HL-60 (cell line): ENCODE measurements at places on chromosomes 5 and 9.

- DNase-seq: no peak
These were observed 48.7 kb downstream of the PCSK1 start for GRCh38 chr5:96384353-96384752.

DNA sequence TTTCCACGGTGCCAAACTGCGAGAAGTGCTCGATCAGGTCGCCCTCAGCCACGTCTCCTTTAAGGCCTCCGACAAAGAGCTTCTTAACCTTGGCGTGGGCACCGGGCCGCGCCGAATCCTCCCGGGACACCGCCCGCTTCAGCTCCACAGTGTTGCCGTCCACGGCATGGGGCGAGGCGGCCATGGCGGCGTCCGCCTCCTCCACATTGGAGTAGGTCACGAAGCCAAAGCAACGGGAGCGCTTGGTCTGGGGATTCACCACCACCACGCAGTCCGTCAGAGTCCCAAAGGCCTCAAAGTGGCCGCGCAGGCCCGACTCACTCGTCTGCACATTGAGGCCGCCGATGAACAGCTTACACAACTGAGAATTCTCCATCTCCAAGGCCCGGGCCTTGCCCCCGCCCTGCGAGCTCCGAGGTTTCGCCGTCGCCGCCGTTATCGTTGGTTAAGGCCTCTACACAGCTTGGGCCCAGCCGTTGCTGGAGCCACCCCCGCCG, 424 bp downstream of the HNRNPA0 start:
- DNase-seq: no peak

DNA sequence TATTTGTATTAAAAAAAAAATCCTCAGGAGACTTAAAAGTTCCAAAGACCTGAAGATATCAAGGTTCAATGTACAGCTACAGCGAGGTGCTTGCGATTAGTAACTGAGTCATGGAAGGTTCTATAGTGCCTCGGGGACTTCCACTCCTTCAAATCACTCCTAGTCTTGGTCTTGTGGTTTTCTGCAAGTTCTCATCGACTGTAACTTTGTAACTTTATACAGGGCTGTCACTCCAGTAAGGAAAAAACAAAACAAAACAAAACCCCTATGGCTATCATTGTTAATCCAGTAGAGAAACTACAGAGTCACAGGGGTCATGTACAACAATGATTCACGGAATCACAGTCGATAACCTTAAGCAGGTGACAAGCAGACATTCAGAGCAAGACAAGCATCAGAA, 39.8 kb upstream of the SELENOP start:
- no peak for DNase-seq

DNA sequence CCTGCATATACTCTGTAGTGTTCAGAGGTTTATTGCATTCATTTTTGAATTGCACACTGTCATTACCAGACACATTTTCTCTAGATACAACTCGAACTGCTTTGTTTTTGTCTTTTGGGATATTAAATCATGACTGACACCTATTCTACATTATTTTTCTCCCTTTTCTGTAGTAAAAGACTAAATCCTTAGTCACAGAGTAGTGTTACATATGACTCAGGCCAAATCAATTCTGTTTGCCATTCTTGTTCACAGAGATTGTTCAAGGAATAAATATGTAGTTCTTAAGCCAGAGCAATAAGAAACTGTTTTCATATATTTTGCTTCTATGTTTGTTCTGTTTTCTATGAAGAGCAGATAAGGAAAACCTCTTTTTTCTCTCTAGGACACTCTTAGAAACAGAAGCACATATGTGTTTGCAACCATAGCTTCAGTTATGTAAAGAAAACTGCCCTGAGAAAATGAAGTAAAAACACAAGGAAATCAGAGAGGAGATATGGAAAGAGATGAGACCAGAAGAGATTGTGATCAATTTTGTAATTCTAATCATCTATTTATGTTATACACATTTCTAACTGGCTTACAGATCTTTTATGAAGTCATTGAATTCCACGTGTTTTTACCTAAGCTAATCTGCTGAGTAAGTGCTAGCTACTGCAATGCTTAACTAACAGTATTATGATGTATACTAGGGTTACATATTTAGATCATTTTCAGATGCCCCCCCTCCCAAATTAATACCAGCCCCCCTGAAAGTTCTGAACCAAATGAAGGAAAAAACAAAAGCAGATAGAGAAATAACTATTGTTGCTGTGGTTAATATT, 1995.6 kb upstream of the CDH6 start:
- no peak for DNase-seq

DNA sequence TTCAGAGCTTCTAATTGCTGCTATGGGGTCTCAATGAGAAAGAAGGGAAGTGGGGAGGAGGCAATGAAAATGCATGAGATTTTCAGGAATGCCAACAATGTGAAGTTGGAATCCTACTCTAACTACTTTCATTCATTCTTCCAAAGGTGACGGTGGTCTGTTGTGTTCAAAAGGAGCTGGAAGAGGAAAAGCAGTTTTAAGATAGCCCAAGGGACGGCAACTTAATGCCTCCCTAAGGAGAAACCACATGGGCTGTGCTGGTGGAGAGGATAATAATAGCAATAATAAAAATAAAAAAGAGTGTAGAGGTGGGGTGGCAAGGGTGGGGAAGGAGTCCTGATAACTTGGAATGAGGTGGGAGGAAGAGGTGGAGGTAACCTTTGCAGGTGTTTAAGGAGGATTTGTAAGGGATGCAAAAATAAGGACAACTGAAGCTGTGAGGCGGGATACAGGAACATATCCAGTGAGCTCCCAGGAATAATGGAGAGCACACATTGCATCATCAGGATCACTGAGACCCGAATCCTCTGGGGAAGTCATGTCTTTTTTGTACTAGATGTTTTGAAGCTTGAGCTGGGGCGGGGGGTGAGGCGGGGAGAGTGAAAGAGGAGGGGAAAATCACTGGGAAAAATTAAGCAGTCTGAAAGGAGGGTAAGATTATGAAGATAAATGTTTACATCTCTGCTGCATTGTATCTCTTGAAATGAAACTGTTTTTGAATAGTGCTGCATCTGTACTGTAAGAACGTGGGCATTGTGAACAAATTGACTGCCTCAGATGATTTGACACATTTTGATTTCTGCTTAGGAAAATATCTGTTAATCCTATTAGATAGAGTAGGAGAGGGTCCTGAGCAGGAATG, 120.1 kb upstream of the TMEM161B start:
- no peak for DNase-seq

- DNase-seq: no peak
These were observed 3.3 kb downstream of the OR1L8 start for GRCh38 chr9:122579874-122580273.

- DNase-seq: no peak
These were observed 15.7 kb upstream of the STARD4 start for GRCh38 chr5:111528056-111528455.

GRCh38 chr5:102554082-102554481, 55.3 kb upstream of the SLCO6A1 start:
- DNase-seq: no peak

GRCh38 chr5:1827025-1827885, 26.0 kb downstream of the NDUFS6 start:
- no peak for DNase-seq

DNA sequence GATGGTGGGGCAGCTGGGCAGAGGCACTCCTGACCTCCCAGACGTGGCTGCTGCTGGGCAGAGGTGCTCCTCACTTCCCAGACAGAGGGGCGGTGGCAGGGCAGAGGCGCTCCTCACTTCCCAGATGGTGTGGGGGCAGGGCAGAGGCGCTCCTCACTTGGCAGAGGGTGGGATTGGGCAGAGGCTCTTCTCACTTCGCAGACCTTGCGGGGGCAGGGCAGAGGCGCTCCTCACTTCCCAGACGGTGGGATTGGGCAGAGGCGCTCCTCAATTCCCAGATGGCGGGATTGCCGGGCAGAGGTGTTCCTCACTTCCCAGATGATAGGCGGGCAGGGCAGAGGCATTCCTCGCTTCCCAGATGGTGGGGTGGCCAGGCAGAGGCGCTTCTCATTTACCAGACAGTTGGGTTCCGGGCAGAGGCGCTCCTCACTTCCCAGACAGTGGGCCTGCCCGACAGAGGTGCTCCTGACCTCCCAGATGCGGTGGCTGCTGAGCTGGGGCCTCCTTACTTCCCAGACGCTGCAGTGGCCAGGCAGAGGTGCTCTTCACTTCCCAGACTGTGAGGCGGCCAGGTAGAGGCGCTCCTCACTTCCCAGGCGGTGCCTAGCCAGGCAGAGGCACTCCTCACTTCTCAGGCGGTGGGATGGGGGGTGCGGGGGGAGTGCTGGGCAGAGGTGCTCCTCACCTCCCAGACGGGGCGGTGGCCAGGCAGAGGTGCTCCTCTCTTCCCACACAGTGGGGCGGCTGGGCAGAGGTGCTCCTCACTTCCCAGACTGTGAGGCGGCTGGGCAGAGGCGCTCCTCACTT, 25.3 kb upstream of the SPATA31E1 start:
- no peak for DNase-seq

DNA sequence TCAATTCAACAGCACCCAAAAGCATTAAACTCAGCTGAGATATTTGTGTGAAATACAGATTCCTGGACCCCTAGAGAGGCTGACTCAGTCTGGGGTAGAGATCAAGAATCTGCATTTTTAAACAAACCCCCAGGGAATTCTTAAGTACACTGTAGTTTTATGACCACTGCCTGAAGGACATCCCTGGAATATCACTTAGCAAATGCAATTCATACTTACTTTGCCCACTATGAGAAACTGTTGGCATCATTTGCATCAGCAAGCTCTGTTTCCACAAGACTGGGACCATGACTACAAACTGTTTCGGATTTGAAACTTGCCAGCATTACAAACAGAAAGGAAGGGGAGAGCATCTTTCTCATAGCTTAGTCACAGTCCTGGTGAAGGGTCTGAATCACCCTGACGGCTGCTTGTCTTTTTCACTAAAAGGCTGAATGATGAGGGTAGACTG, 63.7 kb downstream of the MLLT3 start:
- DNase-seq: no peak
